Astrocyte (in vitro differentiated cells and primary cell): ENCODE measurements at places on chromosomes 16 and 17. TPM values are rescaled to one million over a fixed set of nuclear protein-coding genes. Genes with fewer than 3 reads are reported as not detected.
A peak's percentile ranks its signal among the peaks of the same experiment; 100 is the strongest.

Gene CLEC3A
- not detected in 2 replicates for total RNA-seq

Gene ARSG
- 2.6 and 4.0 TPM in 2 replicates for total RNA-seq

DNA sequence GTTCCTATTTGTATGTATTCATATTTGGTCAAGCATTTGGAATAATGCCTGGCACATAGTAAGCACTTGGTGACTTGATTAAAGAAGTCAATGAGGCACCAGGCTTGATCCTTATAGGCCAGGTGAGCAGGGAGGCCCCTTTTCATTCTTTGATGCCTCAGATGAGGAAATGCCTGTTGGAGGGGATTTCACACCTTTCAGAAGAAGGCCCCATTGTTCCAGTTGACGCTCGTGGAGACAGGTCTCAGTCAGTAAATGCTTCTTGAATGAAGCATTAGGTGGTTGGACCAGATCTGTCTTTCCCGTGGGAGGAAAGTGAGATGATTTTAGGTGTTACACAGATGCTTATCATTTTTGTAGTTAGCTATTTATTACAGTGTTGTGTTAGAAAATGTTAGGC lies 13.0 kb downstream of the LCMT1 start:
- peaks cover 6% of the 10 kb centered on the region for H3K36me3 ChIP-seq
- H3K4me3 ChIP-seq: no peak overlapping the region
- H3K27ac ChIP-seq: no peak overlapping the region
- DNase-seq: no peak

DNA sequence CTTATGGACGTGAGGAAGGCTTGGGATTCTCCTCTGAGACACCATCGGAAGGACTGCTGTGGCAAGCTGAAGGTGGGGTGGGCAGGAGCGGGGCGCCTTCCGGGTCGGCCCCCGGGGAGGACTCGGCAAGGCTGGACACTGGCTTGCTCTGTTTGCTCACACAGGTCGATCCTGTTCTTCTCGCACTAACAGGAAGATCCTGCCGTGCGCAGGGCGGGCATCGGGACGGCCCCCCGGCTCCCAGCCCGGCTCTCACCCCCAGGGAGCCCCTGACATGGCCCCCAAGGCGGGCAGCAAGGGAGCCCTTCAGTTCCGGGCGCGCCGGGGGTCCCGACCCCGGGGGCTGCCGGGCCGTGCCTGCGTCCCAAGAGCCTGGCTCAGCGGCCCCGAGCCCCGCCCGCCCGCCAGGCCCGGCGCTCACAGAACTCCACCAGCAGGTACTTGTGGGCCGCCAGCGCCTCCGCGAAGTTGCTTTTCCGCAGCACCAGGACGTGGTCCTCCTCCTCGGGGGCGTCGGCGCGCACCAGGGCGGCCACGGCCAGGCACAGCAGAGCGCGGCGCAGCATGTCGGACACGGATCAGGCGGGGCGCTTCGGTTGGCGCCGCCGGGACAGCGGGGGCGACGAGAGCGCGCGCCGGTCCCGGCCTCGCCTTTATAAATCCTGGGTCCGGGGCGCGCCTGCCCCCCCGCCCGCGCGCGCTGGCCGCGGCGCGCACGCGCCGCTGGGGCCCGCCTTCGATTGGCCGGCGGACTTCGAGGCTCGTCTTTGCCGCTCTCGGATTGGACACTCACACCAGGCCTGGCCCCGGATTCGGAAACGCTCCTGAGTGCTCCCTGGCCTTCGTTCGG lies at the start of gene P4HB:
Gene P4HB, minus strand, starts transcription at position 630 of the 850 bp plus-strand sequence. Its CDS starts 64 bp downstream, at position 566.
- DNase-seq: no peak
- H3K4me3 ChIP-seq: peak within 1 kb of the TSS; percentile 97
- H3K4me1 ChIP-seq: peaks cover 30% of the 10 kb centered on the region
- no peaks in the 10 kb centered on the region for H3K27me3 ChIP-seq
- peak within 1 kb of the TSS; percentile 97 for H3K27ac ChIP-seq

DNA sequence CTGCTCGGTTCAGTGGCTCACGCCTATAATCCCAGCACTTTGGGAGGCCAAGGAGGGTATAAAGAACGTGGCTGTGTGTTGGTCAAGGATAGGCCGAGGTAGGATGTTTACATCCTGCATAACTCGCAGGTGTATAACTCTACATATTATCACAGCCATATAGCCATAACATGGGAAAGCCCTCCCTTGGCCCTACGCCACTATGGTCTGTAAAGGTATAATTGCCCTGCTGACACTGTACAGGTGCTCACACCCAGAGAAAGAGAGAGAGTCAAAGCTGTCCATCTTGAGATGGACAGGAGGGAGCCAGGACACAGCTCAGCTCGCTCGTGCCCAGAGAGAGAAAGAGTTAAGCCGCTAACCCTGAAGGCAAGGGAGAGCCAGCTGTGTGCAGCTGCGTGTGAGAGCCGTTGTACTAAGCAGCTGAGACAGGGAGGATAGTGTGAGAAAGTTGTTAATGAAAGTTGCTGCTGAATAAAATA lies 30.4 kb upstream of the DHX8 start:
- no peak for DNase-seq
- no peak overlapping the region for H3K4me3 ChIP-seq
- no peak overlapping the region for H3K27ac ChIP-seq
- H3K36me3 ChIP-seq: no peaks in the 10 kb centered on the region
- peaks cover 7% of the 10 kb centered on the region for H3K4me1 ChIP-seq
- no peaks in the 10 kb centered on the region for H3K27me3 ChIP-seq

GRCh38 chr17:22703786-22704441 lies 1011.6 kb downstream of the KCNJ18 start:
- H3K27me3 ChIP-seq: no peaks in the 10 kb centered on the region
- H3K36me3 ChIP-seq: no peaks in the 10 kb centered on the region
- no peak overlapping the region for H3K27ac ChIP-seq
- DNase-seq: no peak
- H3K4me1 ChIP-seq: no peaks in the 10 kb centered on the region

DNA sequence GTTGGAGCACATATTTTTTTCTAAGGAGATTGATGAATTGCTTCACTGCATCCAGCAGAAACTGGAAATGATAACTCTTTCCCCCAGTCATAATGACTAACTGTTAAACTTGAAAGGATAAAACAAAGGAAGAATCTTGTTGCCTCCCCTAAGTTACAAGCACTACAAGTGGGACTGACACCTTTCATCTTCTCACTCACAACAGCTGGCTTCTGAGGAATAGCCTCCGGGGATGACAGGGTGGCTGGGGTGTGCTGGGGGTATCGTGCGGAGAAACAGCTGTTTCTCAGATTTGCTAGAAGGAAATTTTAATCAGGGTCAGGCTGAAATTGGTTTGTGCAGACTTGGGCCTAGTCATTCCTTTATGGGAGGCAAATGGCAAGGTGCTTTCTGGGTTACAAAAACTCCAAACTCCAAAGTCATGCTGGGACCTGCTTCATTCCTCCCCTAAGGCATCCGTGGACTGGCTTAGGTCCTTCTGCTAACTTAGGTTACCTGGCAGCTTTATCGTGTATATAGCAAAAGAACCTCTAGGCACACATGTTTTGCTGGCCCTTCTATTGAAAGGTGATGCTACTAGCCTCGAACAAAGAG lies 557.2 kb downstream of the TOX3 start:
- H3K27ac ChIP-seq: no peak overlapping the region
- no peak overlapping the region for H3K4me3 ChIP-seq
- no peak for DNase-seq
- H3K27me3 ChIP-seq: no peaks in the 10 kb centered on the region
- no peaks in the 10 kb centered on the region for H3K4me1 ChIP-seq
- H3K36me3 ChIP-seq: no peaks in the 10 kb centered on the region

Gene CDH13
- total RNA-seq: 23.0 and 41.7 TPM in 2 replicates

- no peaks in the 10 kb centered on the region for H3K36me3 ChIP-seq
- H3K4me3 ChIP-seq: no peak overlapping the region
- H3K4me1 ChIP-seq: no peaks in the 10 kb centered on the region
- H3K27me3 ChIP-seq: no peaks in the 10 kb centered on the region
- H3K27ac ChIP-seq: no peak overlapping the region
Measured at GRCh38 chr16:51968749-51969148, 578.2 kb downstream of the TOX3 start.

- H3K27ac ChIP-seq: no peak overlapping the region
- no peaks in the 10 kb centered on the region for H3K36me3 ChIP-seq
- no peak for DNase-seq
- H3K27me3 ChIP-seq: peaks cover 2% of the 10 kb centered on the region
Measured at GRCh38 chr17:27415120-27415795, 41.0 kb upstream of the KSR1 start.
